Right lobe of liver (tissue), 6 donors: ENCODE measurements at places on chromosomes 12 and 14. TPM values are rescaled to one million over a fixed set of nuclear protein-coding genes. Genes with fewer than 3 reads are reported as not detected.

GRCh38 chr14:23381871-23382270, 5.0 kb downstream of the CMTM5 start:
- no peak for DNase-seq

Gene EPS8
- 41.4 TPM for total RNA-seq

DNA sequence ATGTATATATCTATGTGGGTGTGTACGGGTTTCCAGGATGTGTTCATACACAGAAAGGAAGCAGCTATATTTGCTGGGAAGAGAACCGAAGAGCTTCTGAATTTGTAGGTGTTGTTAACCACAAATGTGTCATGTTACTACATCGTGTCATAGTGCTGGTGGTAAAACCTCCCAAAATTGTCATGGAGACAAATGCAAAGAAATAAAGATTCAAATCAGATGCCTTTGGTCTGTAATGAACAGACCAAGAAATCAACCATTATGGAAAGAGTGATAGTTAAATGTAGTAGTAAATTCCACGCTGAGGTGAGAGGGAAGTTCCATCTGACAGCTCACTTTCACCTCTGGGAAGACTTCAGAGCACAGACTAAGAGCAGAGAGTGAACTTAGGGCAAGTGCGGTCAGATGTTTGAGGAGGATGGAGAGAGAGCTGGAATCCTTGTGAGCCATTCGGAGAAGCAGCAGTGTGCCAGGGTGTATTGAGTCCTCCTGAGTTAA, 487.5 kb downstream of the TMEM121 start:
- DNase-seq: no peak

Gene LRRIQ1
- total RNA-seq: not detected

Gene CYP27B1
- 0.44 TPM for total RNA-seq

DNA sequence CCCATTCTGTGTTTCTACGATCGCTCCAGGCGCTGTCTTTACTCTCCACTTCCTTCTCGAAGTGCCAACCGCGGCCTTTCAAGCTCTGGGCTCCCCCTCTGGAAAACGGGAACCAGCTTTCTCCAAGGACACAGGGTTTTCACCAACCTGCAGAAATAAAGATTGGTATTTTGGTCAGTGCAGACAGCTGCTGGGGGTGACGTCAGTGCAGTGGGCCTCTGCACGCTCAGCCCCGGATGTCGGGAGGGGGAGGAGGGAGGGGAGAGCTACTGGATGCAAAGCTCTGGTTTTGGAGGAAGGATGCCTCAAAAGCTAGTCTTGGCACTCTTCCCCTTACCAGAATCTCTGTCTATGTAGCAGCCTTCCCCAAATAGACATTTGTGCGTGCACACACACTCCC, 19.9 kb downstream of the HRK start:
- DNase-seq: no peak

- DNase-seq: no peak
These were observed 61.3 kb downstream of the CRADD start for GRCh38 chr12:93738199-93739058.

GRCh38 chr12:113720629-113721028, 245.5 kb downstream of the RBM19 start:
- DNase-seq: no peak

DNA sequence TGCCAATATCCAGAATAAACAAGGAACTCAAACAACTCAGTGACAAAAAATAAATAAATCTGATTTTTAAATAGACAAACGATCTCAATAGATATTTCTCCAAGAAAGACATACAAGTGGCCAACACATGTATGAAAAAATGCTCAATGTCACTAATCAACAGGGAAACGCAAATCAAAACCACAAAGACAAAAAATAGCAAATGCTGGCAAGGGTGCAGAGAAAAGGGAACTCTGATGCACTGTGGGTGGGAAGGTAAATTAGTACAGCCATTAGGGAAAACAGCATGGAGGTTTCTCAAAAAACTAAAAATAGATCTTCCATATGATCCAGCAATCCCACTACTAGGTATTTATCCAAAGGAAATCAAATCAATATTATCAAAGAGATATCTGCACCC, 3.5 kb upstream of the EIF5 start:
- DNase-seq: no peak

DNA sequence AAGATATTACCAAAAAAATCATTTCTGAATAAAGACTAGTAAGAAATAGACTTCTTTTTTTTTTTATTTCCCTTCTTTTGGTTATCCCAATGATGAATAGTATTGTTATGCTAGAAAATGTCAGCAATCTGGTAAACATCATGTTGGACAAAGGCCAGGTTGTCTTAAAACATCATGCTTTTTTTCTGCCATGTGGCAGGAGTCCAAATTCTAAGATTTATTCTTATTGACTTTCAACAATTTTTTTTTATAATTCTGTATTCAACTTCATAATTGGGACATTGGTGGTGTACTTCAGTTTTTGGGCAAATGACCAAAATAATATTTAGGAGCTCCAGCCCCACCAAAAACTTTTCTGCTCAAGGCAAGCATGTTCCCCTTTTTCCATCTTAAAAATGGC, 10.5 kb downstream of the DCN start:
- no peak for DNase-seq

Gene IL31
- total RNA-seq: not detected

Gene TMEM253
- 0.51 TPM for total RNA-seq

- DNase-seq: no peak
These were observed 433.6 kb downstream of the TMEM132D start for GRCh38 chr12:129470196-129470595.

Gene GPRC5A
- total RNA-seq: 0.80 TPM

DNA sequence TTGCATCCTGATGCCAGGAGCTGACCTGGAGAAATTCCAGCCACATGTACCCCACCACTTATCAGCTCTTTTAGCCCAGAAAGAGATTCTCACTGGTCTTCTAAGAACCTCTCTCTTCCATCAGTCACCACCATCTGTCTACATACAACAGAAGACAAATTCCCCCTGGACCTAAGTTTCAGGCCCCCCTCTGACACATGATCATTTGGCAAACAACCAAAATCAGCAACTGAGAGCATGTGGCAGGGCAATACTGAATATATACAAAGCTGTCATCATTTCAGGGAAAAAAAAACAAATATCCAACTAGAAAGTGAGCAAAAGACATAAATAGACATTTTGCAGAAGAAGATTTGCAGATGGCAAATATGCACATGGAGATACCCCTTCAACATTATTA, 180.2 kb downstream of the FOXN3 start:
- DNase-seq: no peak

Gene PTPRO
- total RNA-seq: 1.4 TPM

Gene EPYC
- not detected for total RNA-seq

DNA sequence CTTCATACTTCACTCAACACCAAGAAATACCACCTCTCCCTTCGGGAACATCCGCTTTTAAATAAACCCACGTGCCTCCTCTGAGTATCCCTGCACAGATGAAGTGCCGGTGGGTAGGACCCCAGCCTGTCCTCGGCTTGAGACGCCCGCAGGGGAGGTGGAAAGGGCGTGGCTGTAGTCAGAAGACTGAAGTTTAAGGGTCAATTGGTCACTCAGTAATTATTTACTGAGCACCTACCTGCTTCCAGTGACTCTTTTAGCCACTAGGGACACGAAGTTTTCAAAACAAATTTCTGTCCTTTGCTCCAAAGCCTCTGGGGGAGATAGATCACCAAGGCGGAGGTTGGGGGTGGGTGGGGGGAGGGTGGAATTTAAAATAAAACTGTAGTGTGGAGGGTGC, 309.4 kb downstream of the VRK1 start:
- no peak for DNase-seq

DNA sequence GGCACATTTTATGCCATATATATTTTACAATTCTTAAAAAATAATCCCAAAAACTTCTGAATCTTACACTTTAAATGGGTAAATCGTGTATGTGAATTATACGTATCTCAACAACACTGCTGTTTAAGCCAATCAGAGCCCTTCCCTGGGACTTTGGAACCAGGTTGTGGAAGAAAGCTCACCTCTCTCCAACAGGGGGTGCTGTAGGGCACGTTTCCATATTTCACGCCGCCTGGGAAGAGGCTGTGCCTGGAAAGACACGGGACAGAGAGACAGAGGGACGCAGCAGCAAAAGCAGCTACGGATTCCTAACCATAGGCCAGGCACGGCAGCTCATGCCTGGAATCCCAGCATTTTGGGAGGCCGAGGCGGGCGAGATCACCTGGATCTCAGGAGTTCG, 29.4 kb upstream of the FBRSL1 start:
- no peak for DNase-seq
